ENCODE measurements at places on chromosomes 1 and 21.

GRCh38 chr1:156249593-156249992, 1.7 kb upstream of the PAQR6 start:
- no peak overlapping the region for H3K4me3 ChIP-seq
- H3K4me1 ChIP-seq = peaks cover 16% of the 10 kb centered on the region
- DNase-seq = no peak
- H3K27me3 ChIP-seq = no peaks in the 10 kb centered on the region
- no peak overlapping the region for H3K27ac ChIP-seq
- H3K36me3 ChIP-seq = peaks cover 44% of the 10 kb centered on the region

GRCh38 chr1:41806472-41807155, 112.1 kb downstream of the HIVEP3 start:
- no peaks in the 10 kb centered on the region for H3K27me3 ChIP-seq
- peak overlapping the region; percentile 18 for H3K4me3 ChIP-seq
- H3K27ac ChIP-seq = peak overlapping the region; percentile 58
- no peaks in the 10 kb centered on the region for H3K36me3 ChIP-seq

- no peak for DNase-seq
- H3K36me3 ChIP-seq = no peaks in the 10 kb centered on the region
- no peak overlapping the region for H3K4me3 ChIP-seq
- H3K4me1 ChIP-seq = no peaks in the 10 kb centered on the region
Observed at GRCh38 chr1:208631506-208631905, 387.3 kb upstream of the PLXNA2 start.

DNA sequence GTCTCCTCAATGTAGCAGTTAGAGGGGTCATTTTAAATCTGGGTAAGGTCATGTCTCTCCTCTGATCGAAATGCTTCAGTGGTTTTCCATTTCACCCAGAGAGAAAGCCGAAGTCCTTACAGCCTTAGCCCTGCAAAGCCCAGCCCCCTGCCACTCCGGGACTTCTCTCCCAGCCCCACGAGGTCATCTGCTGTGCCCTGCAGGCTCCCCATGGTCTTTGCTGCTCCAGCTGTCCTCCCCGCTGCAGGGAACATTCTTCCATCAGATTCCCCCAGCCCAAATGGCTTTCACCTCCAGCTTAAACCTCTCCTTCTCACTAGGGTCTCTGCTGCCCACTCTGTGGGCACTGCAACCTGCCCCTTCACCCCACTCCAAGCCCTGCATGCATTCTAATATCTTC, 626.5 kb downstream of the NPHP4 start:
- no peak overlapping the region for H3K4me3 ChIP-seq
- H3K27ac ChIP-seq = no peak overlapping the region
- H3K36me3 ChIP-seq = no peaks in the 10 kb centered on the region
- no peaks in the 10 kb centered on the region for H3K27me3 ChIP-seq
- H3K4me1 ChIP-seq = peaks cover 13% of the 10 kb centered on the region

DNA sequence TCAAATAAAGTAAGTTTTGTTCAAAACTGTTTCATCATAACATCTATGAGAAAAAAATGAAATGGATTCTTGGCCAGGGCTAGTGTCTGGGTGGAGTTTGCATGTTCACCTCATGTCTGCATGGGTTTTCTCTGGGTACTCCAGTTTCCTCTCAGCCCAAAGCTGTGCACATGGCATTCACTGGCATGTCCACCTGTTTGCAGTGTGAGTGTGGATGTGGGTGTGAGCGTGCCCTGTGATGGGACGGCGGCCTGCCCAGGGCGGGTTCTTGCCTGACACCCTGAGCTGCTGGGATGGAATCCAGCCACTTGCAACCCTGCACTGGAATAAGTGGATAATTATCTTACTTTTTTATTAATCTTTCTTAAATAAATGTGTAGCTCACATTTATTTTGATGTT, 185.5 kb downstream of the RYR2 start:
- H3K36me3 ChIP-seq = no peaks in the 10 kb centered on the region
- H3K27me3 ChIP-seq = no peaks in the 10 kb centered on the region
- DNase-seq = no peak
- no peak overlapping the region for H3K4me3 ChIP-seq

DNA sequence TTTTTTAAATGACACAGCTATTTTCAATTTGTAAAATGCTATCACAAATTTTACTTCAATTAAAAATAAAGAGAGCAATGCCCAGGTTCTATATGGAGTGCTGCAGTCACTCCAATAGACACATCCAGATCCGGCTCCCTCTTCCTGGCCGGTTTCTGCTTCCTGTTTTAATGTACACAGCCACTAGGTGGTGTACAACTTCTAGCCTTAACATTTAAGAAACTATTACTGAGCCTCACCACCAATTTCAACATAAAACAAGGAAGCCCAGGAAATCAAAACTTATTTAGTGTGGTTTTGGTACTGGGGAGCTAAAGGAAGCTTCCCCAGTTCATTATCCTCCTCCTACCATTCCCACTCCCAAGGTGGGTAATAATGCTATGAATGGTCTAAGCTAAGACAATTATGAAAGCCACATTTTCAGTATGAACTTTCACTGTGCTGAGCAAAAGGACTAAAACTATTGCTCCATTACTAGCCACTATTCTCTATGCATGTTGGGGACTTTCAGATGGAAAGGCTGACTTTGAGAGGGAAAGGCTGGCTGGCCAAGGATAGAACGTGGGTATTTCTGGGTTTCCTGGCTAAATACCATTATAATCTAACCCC, 25.5 kb upstream of the MTMR11 start:
- H3K27me3 ChIP-seq = no peaks in the 10 kb centered on the region
- no peaks in the 10 kb centered on the region for H3K4me1 ChIP-seq
- H3K27ac ChIP-seq = no peak overlapping the region
- H3K4me3 ChIP-seq = no peak overlapping the region

- H3K4me1 ChIP-seq = no peaks in the 10 kb centered on the region
- no peaks in the 10 kb centered on the region for H3K27me3 ChIP-seq
- H3K36me3 ChIP-seq = no peaks in the 10 kb centered on the region
- H3K4me3 ChIP-seq = no peak overlapping the region
Observed at GRCh38 chr1:50522691-50523342, 99.6 kb upstream of the DMRTA2 start.

GRCh38 chr1:145891143-145891542, 5.5 kb upstream of the ANKRD35 start:
- H3K27me3 ChIP-seq = no peaks in the 10 kb centered on the region
- DNase-seq = no peak
- peaks cover 4% of the 10 kb centered on the region for H3K4me1 ChIP-seq
- H3K36me3 ChIP-seq = no peaks in the 10 kb centered on the region
- H3K27ac ChIP-seq = no peak overlapping the region
- no peak overlapping the region for H3K4me3 ChIP-seq

DNA sequence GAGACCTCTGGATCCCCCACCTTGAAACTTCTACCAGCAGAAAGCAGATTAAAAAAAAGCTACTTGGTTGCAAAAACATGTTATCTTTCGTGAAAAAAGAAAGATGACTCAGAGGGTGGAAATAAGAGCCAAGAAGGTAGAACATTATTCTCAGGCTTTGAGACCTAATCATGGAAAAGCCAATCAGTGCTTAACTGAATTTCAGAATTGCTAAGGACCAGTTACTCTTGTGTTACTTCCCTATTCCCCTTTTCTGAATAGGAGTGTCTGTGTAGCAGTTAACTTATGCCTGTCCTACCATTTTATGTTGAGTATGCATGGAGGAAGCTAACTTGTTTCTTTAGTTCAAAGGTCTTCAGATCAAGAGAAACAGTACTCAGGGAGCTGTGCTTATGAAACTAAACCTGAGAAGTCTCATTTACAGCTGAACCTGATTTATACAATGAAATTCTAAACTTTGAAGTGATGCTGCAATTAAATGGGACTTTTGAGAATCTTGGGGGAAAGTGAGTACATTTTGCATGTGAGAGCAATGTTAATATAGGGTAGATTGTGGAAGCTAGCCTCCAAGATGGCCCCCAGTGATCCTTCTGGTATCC, 15.1 kb upstream of the FOXD3 start:
- H3K36me3 ChIP-seq = no peaks in the 10 kb centered on the region
- no peaks in the 10 kb centered on the region for H3K4me1 ChIP-seq
- no peaks in the 10 kb centered on the region for H3K27me3 ChIP-seq

DNA sequence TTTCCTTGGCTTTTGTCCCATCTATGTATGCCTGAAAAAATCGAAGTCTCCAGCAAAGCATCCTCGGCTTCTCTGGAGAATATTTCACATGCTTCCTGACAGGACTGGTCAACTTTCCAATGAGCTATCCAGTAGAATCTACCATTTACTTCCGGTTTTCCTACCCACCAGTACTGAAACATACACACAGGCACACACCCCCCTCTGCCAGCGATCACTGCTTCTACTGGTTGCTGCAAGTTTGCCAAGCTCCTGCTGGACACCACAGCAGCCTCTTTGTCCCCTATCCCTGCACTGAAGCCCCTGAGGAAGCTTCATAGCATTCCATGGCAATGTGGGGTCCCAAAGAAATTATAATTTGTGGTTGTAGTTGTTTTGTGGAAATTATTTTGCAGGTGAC, 536.8 kb downstream of the MATN1 start:
- no peak for DNase-seq
- no peaks in the 10 kb centered on the region for H3K27me3 ChIP-seq
- no peaks in the 10 kb centered on the region for H3K36me3 ChIP-seq
- H3K27ac ChIP-seq = no peak overlapping the region
- H3K4me1 ChIP-seq = peaks cover 14% of the 10 kb centered on the region

DNA sequence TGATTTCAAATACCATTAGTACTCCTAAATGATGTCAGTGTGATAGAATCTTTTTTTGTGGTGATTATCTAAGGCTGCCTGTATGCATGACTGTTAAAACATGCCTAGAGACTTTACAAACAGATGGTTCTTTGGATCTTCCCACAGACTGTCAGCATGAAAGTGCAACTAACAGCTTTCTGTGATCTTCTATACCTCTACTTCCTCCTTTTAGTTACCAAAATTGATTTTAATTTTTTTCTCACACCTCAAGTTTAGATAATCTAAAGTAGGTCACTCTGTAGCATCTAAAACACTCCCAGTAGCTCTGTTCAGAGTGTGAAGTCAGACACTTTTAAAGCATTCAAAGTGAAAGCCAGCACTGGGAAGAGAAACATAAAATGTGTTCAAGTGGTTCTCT, 534.5 kb downstream of the PTPRC start:
- peaks cover 45% of the 10 kb centered on the region for H3K4me1 ChIP-seq
- no peaks in the 10 kb centered on the region for H3K27me3 ChIP-seq
- no peak overlapping the region for H3K4me3 ChIP-seq
- H3K36me3 ChIP-seq = no peaks in the 10 kb centered on the region

- no peak for DNase-seq
- no peaks in the 10 kb centered on the region for H3K36me3 ChIP-seq
- H3K27ac ChIP-seq = no peak overlapping the region
Observed at GRCh38 chr1:89035080-89035479, 12.4 kb upstream of the GBP3 start.

GRCh38 chr21:31343680-31344480, at the start of gene TIAM1:
Gene TIAM1 (minus strand): TSS chr21:31344261. CDS start chr21:31266972, 77,289 bp downstream.
- DNase-seq = no peak
- H3K27ac ChIP-seq = no peak within 1 kb of the TSS
- no peaks in the 10 kb centered on the region for H3K36me3 ChIP-seq

DNA sequence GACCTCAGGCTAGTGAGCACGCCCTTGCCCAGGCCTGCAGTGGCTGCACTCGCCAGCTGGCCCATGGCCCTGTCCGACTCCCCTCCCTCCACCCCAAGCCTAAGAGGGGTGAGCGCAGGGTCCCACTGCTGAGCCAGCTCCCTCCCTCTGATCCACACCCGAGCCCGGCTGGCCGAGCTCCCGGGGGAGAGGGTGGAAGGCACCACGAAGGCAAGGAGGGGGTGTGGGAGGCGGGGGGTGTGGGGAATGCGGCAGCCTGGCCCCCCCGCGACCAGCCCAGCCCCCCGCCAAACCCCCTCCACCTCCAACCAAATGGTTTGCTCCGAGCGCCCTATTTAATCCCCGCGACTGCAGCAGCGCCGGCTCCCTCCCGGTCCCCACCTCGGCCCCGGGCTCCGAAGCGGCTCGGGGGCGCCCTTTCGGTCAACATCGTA, at the start of gene CADM3:
CADM3 (plus strand) TSS at position 362 of the 434 bp plus-strand sequence. CDS start 151 bp downstream, outside the sequence.
- H3K4me3 ChIP-seq = no peak within 1 kb of the TSS
- no peak within 1 kb of the TSS for H3K27ac ChIP-seq
- H3K4me1 ChIP-seq = no peaks in the 10 kb centered on the region
- H3K36me3 ChIP-seq = no peaks in the 10 kb centered on the region
- no peak for DNase-seq

- peaks cover 14% of the 10 kb centered on the region for H3K27me3 ChIP-seq
- no peak for DNase-seq
- no peak overlapping the region for H3K27ac ChIP-seq
- H3K36me3 ChIP-seq = no peaks in the 10 kb centered on the region
Observed at GRCh38 chr1:18654599-18654998, 24.0 kb downstream of the PAX7 start.

- DNase-seq = no peak
- no peak overlapping the region for H3K27ac ChIP-seq
- H3K4me1 ChIP-seq = no peaks in the 10 kb centered on the region
- no peaks in the 10 kb centered on the region for H3K36me3 ChIP-seq
Observed at GRCh38 chr1:7529917-7530316, 241.2 kb upstream of the VAMP3 start.

DNA sequence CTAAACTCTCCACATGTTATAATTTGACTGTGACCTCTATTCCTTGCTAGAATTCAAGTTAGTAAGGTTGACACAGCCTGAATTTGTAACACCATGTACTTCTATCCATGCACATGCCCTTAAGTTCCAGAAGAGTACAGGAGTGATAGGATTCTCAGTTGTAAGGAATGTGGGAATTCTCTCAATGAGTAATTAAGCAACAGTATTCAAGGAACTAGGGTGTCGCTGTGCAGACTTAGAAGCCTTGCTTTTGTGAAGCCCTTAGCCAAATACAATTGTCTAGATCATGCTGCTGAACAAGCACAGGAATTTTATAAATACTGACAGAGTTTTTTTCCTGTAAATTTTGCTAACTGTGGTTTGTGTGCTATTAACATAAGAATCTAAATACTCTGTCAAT, 276.3 kb upstream of the PTBP2 start:
- H3K4me1 ChIP-seq = no peaks in the 10 kb centered on the region
- no peak overlapping the region for H3K27ac ChIP-seq
- DNase-seq = no peak
- H3K4me3 ChIP-seq = no peak overlapping the region

GRCh38 chr1:230012741-230013140, 54.3 kb upstream of the GALNT2 start:
- no peaks in the 10 kb centered on the region for H3K27me3 ChIP-seq
- H3K36me3 ChIP-seq = no peaks in the 10 kb centered on the region
- no peak for DNase-seq
- H3K4me3 ChIP-seq = no peak overlapping the region
- H3K27ac ChIP-seq = no peak overlapping the region

DNA sequence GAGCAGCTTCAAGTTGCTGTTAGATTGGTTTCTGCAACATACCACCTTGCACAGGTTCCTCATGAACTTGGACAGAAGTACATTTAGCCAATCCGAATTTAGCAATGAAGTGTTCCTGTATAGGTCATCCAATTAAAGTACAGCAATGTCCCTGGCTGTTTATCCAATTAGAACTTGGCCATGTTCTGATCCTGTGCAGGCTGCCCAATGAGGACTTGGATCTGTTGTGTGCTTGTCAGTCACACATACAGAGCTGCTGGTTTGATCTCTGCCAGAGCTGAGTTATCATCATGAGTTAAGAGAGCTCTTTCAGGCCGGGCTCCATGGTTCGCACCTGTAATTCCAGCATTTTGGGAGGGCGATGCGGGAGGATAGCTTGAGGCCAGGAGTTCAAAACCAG, 22.0 kb upstream of the IFNLR1 start:
- no peaks in the 10 kb centered on the region for H3K27me3 ChIP-seq
- no peak overlapping the region for H3K4me3 ChIP-seq
- no peaks in the 10 kb centered on the region for H3K36me3 ChIP-seq
- no peak for DNase-seq
- H3K27ac ChIP-seq = no peak overlapping the region
- no peaks in the 10 kb centered on the region for H3K4me1 ChIP-seq

Measured in CD8-positive, alpha-beta memory T cell (primary cell).